Calu3 (cell line): ENCODE measurements at places on chromosomes 16 and 17.
A peak's percentile ranks its signal among the peaks of the same experiment; 100 is the strongest.

GRCh38 chr17:7004398-7005253 lies 7.8 kb upstream of the RNASEK start:
- DNase-seq = peak; percentile 45

GRCh38 chr17:17826342-17826713 lies 10.5 kb downstream of the SREBF1 start:
- no peak for DNase-seq

DNA sequence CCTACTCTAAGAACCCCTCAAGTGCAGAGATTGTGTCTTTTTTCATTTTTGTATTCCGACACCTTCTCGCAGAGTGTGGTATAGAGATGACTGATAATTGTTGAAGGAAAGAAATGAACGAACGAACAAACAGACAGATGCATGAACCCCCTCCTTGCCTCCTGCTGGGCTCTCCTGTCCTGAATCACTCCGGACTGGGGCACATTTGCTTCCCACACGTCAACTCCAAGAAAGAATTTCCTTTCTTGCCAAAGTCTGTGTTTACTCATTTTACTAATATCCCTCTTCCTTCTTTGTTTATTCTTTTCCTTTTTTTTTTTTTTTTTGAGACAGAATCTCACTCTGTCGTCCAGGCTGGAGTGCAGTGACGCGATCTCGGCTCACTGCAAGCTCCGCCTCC lies 37.5 kb upstream of the BHLHA9 start:
- DNase-seq = no peak

DNA sequence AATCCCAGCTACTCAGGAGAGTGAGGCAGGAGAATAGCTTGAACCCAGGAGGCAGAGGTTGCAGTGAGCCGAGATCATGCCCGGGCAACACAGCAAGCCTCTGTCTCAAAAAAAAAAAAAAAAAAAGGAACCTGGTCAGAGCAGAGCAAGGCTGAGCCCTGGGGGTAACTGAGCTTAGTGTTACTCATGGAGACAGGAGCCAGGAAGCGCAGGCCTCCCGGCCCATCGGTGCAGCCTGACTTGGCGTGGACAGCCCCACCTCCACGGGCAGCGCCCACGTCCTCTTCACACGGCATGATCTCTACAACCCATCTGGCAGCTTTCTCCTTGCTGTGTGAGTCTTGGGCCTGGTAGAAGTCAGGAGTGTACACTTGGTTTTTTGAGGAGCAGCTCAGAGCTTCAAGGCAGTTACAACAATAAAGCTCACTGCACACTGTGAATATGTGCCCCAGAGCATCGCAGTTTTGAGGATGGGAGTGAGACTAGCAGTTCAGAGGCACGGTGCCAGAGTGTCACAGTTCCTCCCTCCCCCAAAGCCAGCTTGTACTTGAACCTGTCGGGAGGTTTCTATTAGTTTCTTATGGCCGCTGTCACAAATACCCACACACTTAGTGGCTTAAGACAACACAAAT lies 129.9 kb downstream of the RAP1GAP2 start:
- no peak for DNase-seq

GRCh38 chr16:23635958-23636357 lies 5.2 kb downstream of the PALB2 start:
- no peak for DNase-seq

DNA sequence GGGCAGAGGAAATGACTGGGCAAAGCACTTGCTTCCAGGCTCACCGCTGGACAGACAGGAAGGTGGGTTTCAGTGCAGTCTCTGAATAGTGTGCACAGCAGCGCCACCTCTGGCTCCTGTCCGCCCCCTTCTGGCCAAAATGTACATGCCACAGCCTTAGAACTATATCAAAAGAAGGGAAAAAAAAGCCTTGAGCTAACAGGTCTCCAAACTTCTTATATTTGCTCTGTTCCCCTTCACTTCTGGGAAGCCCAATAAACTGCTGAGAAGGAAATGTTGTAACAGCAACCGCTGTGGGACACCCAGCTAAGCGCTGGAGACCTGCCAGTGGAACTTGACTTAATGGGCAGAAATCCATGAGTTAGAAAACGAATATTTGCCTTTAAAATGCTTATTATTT lies 17.5 kb downstream of the COG7 start:
- DNase-seq = peak; percentile 79

DNA sequence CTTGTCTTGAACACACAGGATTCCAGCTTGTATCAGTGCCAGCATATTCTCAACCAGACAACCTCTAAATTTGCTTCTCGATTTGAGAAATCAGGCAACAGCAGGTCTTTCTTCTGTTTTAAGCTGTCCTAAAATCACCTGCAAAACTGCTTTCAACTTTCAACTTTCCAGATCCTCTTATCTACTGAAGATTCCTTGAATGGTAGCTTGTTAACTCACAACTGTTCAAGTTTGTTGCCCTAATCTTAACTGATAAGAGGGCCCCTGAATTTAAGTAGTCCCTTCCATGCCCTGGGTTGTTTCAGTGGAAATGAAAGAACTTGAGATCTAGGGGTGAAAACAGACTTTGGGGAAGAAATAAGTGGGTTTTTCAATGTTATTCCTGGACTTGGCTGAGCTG lies 57.2 kb downstream of the CHD9 start:
- no peak for DNase-seq

GRCh38 chr17:79789943-79790804 lies 6.7 kb downstream of the CBX8 start:
- DNase-seq = peak; percentile 75

DNA sequence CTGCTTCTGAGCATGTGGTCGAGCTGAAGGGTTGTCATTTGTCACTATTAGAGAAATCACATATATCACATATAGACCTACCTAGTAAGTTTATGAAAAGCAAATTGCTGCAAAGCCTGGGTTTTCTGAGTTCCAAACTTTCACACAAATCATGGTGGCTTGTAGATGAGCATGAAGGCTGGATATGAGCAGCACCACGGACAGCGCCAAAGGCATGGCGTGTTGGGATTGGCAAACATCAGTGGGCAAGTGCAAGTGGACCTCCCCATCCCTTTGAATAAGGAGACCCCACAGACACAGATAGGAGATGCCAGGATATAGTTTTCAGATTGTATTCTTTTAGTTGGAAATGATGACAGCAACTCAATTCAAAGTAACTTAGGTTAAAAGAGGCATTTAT lies 77.6 kb upstream of the CACNG3 start:
- no peak for DNase-seq

DNA sequence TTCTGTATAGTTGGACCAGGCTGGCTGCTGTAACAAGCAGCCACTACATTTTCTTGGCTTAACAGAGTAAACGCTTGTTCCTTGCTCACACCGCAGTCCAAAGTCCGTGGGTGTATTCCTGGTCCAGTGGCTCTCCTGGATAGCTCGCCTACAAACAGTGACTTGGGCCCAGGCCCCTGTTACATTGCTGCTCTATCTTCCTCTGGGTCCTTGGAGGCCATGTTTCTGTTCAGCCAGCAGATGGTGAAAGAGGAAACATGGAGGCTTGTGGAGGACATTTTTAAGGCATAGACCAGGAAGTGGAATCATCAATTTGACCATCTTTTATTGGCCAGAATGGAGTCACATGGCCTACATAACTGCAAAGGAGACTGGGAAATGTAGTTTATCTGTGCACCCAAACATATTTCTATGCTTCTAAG lies 55.1 kb downstream of the ATP2C2 start:
- no peak for DNase-seq

DNA sequence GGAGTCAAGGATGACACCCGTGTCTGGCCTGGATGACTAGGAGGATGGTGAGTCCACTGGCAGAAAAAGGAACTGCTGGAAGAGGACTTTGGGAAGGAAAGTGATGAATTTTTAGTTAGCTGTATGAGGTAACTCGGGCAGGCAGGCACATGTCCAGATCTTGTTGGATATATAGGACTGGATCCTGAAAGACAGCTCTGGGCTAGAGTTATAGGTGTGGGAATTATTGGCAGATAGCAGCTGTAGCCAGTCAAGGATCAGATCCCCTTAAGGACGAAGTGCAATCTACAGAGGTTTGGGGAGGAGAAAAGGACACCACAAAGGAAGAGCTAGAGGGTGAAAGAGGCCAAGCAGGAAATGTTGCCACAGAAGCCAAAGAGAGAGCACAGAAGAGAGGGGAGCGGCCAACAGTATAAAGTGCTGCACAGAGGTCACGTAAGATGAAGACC lies 10.1 kb downstream of the CYB5D1 start:
- no peak for DNase-seq

GRCh38 chr17:68909066-68909465 lies 46.1 kb downstream of the ABCA8 start:
- peak; percentile 18 for DNase-seq

DNA sequence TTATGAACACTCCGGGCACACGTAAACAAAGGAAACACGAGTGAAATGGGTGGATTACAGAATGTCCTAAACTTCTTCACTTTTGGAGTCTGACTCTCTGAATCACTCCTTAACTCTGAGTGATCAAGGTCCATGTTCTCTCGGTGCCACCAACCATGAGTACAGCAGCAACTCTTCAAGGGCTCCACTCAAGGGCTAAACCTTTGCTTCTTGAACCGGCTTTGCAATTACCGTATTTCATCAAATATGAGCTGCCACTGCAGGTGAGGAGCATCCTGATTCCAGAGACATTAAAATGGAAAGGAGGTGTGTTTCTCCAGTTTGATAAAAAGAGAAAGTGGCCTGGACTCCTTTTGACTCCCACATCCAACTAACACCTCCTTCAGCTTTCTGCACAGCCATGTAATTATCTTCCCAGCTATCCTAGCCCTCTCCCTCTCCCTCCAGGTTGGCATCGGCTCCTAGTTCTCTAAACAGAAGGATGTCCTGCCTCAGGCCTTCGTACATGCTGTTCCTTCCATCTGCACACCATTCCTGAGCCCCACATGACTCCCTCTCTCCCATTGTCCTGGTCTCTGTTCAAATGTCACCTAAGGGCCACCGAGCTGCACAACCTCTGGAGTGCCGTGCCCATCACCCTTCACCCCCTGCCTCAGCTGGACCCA lies 61.4 kb downstream of the ZDHHC7 start:
- DNase-seq = no peak

DNA sequence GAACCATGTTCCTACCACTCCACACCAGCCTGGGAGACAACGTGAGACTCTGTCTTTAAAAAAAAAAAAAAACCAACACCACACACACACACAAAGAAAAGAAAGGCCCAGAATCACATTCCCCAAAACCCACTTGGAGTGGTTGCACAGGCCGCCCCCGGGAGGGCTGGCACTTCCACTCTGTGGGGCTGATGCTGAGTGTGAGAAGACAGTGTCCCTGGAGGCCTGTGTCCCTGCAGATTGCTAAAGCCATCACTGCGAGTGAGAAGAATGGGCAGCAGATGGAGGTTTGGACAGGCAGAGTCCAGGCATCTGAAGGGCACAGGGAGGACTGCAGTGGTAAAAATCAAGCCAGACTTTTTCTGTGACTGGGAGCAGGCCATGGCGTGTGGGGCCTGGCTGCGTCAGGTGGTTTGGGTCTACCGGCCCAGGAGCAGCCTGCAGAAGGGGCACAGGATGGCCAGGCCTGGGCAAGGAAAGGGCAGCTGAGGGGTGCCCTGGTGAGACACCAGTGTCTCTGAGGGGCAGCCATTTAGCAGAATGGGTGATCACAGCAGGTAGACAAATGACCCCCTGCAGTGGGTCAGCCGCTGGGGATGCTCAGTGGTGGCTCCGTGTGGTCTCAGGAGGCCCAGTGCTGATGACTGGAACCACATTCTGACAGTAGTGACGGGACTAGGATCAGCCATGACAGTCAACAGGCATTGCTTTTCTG lies 13.1 kb downstream of the CTRB2 start:
- DNase-seq = no peak

DNA sequence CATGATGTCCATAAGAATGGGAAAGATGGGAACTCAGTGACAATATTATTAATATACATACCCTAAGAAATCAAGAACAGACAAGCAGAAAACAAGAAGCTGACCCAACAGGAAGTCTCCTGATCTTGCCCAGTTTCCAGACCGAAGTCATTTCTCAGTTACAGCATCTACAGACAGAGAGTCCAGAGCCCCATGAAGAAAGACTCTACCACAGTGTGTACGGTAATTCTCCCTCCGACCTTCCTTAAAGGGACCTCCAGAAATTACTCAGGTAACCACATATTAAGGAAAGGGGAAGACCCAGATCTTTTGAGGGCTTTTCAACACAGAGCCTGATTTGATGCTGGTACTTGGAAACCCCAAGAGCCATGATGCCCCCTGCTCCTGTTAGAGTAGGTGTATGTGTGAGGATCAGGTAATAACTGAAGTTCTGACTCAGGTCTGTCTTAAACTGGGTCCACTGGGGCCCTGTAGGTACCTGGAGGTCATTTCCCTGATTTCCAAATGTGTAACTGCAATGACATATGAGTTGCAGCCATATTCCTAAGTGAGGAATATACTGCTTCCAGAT lies 132.4 kb downstream of the ABCA8 start:
- no peak for DNase-seq

GRCh38 chr17:45093444-45094110 lies 32.5 kb downstream of the NMT1 start:
- DNase-seq = no peak

- DNase-seq = no peak
These were observed 19.2 kb downstream of the CD300LB start for GRCh38 chr17:74512036-74512435.

- DNase-seq = no peak
These were observed 6.6 kb upstream of the STAT3 start for GRCh38 chr17:42394838-42395237.

DNA sequence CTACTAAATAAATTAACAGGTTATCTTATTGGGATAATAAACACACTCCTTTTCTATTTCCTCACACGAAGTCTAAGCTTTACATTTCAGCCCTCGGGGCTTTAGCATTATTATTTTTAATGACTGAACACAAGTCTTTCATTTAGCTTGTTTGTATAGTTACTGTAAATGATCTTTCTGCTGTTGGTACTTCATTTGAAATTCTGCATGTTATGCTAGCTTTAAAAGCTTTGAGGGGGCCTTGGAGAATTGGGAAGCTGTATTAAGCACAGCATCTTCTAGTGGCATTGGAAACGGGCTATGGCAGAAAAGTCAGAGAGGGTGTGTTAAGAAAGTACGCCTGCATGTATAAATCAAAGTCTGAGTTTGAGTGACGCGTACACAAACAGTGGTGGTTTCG lies 243.7 kb downstream of the FTO start:
- no peak for DNase-seq

GRCh38 chr16:50253514-50253910 lies 12.8 kb upstream of the ADCY7 start:
- DNase-seq = no peak

- DNase-seq = no peak
These were observed 44.7 kb upstream of the MEAK7 start for GRCh38 chr16:84548971-84549844.

DNA sequence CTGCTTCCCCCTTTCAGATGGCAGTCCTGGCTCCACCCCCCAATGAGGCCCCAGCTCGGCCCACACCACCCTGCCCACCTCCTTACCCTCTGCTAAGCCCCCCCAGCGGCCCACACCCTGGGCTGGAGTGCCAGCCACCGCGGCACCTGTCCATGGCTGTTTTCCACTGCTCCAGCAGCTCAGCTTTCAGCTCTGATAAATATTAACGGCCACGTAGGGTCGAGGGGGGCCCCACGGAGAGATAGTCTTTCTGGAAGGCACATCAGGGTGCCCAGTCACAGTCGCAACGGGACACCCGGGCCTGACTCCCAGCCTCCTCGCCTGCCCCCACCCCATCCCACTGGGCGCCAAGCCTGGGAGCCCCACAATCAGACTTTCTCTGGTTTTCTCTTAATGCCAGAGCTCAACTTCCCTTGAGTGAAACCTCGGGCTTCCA lies 46.5 kb upstream of the CIBAR2 start:
- no peak for DNase-seq

GRCh38 chr17:45131616-45132319 lies 547 bp downstream of the PLCD3 start:
- peak; percentile 78 for DNase-seq

GRCh38 chr17:77566566-77567138 lies 391.9 kb upstream of the TNRC6C start:
- no peak for DNase-seq
